ENCODE measurements at places on chromosomes 5 and 9.

GRCh38 chr9:131347376-131348020, 46.4 kb upstream of the PRRC2B start:
- no peak overlapping the region for H3K4me3 ChIP-seq
- no peaks in the 10 kb centered on the region for H3K27me3 ChIP-seq
- H3K36me3 ChIP-seq = no peaks in the 10 kb centered on the region

GRCh38 chr5:2052687-2053086, 170.0 kb upstream of the IRX4 start:
- no peaks in the 10 kb centered on the region for H3K36me3 ChIP-seq
- H3K27me3 ChIP-seq = peaks cover 26% of the 10 kb centered on the region
- H3K4me3 ChIP-seq = no peak overlapping the region
- H3K27ac ChIP-seq = no peak overlapping the region
- H3K4me1 ChIP-seq = no peaks in the 10 kb centered on the region

- no peaks in the 10 kb centered on the region for H3K27me3 ChIP-seq
- H3K4me1 ChIP-seq = no peaks in the 10 kb centered on the region
- H3K4me3 ChIP-seq = no peak overlapping the region
- no peak for ATAC-seq
Observed at GRCh38 chr5:124056991-124057723, 545.2 kb downstream of the CSNK1G3 start.

GRCh38 chr5:17794201-17794600, 159.9 kb downstream of the TAF11L14 start:
- H3K27ac ChIP-seq = no peak overlapping the region
- H3K27me3 ChIP-seq = no peaks in the 10 kb centered on the region
- H3K36me3 ChIP-seq = no peaks in the 10 kb centered on the region
- ATAC-seq = no peak

- ATAC-seq = no peak
- no peaks in the 10 kb centered on the region for H3K27me3 ChIP-seq
- no peak overlapping the region for H3K27ac ChIP-seq
Observed at GRCh38 chr5:181255276-181255675, 5.7 kb downstream of the TRIM52 start.
